ENCODE measurements at places on chromosomes 13 and 19.

GRCh38 chr19:47437500-47437899, 18.2 kb upstream of the MEIS3 start:
- peaks cover 1% of the 10 kb centered on the region for H3K36me3 ChIP-seq
- H3K27me3 ChIP-seq: peaks cover 40% of the 10 kb centered on the region
- no peak for DNase-seq

- H3K4me1 ChIP-seq: no peaks in the 10 kb centered on the region
- H3K36me3 ChIP-seq: no peaks in the 10 kb centered on the region
- H3K27me3 ChIP-seq: no peaks in the 10 kb centered on the region
Observed at GRCh38 chr13:80329250-80329649, 11.7 kb downstream of the SPRY2 start.

GRCh38 chr19:29965492-29965891, 23.5 kb downstream of the URI1 start:
- no peak for DNase-seq
- no peak overlapping the region for H3K27ac ChIP-seq
- H3K4me3 ChIP-seq: no peak overlapping the region
- peaks cover 45% of the 10 kb centered on the region for H3K4me1 ChIP-seq

GRCh38 chr13:114035583-114036531, 62.0 kb upstream of the C13orf46 start:
- no peaks in the 10 kb centered on the region for H3K27me3 ChIP-seq
- peak overlapping the region; percentile 50 for H3K27ac ChIP-seq
- peaks cover 30% of the 10 kb centered on the region for H3K36me3 ChIP-seq
- no peak overlapping the region for H3K4me3 ChIP-seq
- peaks cover 16% of the 10 kb centered on the region for H3K4me1 ChIP-seq

GRCh38 chr13:63481334-63481733, 2065.7 kb upstream of the PCDH20 start:
- H3K4me1 ChIP-seq: no peaks in the 10 kb centered on the region
- H3K4me3 ChIP-seq: no peak overlapping the region
- H3K36me3 ChIP-seq: no peaks in the 10 kb centered on the region
- H3K27ac ChIP-seq: no peak overlapping the region
- H3K27me3 ChIP-seq: no peaks in the 10 kb centered on the region

DNA sequence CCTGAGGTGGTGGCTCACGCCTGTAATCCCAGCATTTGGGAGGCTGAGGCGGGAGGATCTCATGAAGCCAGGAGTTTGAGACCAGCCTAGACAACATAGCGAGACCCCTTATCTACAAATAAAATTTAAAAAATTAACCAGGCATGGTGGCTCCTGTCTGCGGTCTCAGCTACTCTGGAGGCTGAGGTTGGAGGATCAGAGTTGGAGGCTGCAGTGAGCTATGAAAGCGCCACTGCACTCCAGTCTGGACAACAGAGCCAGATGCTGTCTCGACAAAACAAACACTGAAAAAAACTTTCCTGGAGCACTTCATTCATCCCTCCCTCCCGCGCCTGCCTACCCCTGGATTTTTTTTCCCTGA, 665 bp upstream of the ATG4D start:
- H3K36me3 ChIP-seq: peaks cover 2% of the 10 kb centered on the region
- peak overlapping the region; percentile 81 for H3K27ac ChIP-seq
- peak overlapping the region; percentile 84 for H3K4me3 ChIP-seq
- no peak for DNase-seq
- H3K4me1 ChIP-seq: peaks cover 5% of the 10 kb centered on the region

DNA sequence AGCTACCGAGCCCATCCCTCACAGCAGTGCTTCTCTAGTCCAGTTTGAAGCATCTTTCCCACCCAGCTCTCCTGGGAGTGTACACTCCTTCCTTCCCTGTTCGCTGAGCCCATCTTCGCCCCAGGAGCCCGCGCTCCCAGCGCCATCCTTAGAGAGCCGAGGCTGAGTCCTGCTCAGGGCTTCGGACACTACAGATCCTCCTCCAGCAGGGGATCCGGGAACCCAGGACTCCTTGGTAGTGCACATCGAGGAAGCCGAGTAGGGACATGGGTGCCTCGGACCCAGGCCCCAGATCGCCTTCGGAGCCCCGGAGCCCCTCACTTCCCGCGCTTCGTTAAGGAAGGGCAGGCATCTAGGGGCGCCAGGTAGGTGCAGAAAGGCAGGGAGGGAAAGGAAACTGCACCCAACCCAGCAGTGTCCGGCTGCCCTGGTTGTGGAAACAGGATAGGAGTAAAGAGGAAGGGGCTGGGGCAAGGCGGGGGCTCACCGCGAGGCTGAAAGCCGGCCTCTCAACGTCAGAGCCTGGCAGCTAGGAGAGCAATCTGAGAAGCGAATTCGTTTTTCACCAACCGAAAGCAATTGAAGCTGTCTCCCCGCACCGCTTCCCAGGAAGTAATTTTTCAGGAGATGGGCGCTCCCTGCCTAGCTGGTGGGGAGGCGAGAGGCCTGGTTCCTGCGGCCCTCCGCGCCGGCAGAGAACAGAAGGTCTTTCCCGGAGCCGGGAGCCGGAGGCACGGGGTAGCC, 1.0 kb downstream of the PDX1 start:
- peak overlapping the region; percentile 73 for H3K4me3 ChIP-seq
- H3K36me3 ChIP-seq: peaks cover 6% of the 10 kb centered on the region
- H3K4me1 ChIP-seq: peaks cover 22% of the 10 kb centered on the region
- H3K27ac ChIP-seq: peak overlapping the region; percentile 41
- DNase-seq: no peak
- peaks cover 33% of the 10 kb centered on the region for H3K27me3 ChIP-seq

- no peak overlapping the region for H3K4me3 ChIP-seq
- no peaks in the 10 kb centered on the region for H3K36me3 ChIP-seq
- DNase-seq: no peak
- H3K27ac ChIP-seq: no peak overlapping the region
- H3K27me3 ChIP-seq: no peaks in the 10 kb centered on the region
Observed at GRCh38 chr19:55959996-55960675, 12.5 kb downstream of the NLRP8 start.

DNA sequence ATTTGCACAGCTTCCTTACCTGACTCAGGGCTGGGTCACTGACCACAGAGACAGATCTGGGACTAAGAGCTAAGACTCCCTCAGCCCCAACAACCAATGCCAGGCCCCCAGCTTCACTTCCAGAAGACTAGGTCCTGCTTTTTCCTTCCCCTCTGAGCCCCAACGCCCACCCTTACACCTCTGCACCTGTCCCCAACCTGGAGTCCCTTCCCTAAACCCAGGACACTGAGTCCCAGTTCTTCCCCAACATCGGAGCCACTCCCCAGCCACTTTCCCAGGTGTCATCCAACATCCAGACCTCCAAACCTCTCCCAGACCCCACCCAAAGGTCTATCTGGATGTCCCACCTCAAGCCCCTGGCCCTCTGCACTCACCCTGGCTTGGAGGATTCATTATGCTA, 2.9 kb downstream of the FCER2 start:
- H3K36me3 ChIP-seq: peaks cover 8% of the 10 kb centered on the region
- H3K4me1 ChIP-seq: peaks cover 59% of the 10 kb centered on the region
- H3K27me3 ChIP-seq: no peaks in the 10 kb centered on the region
- H3K4me3 ChIP-seq: peak overlapping the region; percentile 33
- DNase-seq: no peak

DNA sequence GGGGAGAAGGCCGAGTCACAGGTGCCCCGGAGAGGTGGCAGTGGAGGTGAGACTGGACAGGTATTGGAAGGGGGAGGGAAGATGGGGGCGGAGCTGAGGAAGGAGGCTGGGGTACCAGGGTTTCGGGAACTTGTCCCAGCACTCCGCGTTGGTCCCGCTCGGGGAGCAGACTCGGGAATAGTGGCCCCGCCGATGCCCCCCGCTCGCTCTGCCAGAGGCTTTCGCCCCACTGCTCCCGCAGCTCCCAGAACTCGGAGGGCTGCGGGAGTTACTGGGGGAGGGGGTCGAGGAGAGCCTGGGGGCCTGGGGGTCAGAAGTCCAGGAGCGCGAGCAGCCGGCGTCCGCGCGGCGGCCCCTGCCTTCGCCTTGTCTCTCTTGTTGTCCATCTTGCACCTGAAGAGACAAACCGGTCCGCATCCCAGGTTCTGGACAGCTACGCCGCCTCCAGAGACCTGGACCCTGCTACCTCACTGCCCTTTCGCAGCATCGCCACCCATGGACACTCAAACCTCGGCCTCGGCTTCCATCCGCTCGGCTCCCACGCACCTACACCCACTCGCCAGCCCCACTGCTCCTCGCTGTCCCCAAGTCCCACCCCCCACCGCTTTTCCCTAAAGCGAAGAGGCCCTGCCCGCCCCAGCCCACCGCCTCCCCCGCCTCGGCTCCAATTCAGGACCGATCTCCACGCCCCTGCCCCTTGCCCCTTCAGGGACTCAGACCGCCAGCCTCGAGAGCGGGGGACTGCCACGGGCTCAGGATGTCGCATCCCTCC, 700 bp downstream of the PRR36 start:
- H3K4me1 ChIP-seq: peaks cover 28% of the 10 kb centered on the region
- peaks cover 5% of the 10 kb centered on the region for H3K36me3 ChIP-seq
- DNase-seq: no peak
- no peak overlapping the region for H3K27ac ChIP-seq

GRCh38 chr13:105251293-105251692, 1284.2 kb downstream of the EFNB2 start:
- DNase-seq: no peak
- no peaks in the 10 kb centered on the region for H3K4me1 ChIP-seq
- no peak overlapping the region for H3K27ac ChIP-seq

DNA sequence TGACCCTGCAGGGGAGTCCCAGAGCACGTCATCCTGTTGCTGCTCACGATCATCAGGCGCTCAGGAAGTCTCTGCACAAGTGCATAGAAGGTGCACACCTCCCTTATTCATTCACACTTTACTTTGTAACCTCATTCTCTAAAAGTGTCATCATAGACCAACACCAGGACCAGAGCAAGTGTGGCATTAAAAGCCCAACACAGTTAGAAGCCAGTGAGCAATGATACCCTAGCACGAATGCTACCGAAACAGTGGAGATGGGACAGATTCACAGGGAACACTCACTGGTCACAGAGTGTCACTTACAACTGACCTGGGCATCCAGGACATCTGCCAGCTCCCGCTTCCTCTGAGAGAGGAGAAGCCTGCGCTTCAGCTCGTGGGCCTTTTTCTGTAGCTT, 17.0 kb downstream of the HAUS8 start:
- DNase-seq: no peak
- H3K36me3 ChIP-seq: peaks cover 26% of the 10 kb centered on the region
- H3K4me3 ChIP-seq: no peak overlapping the region
- no peak overlapping the region for H3K27ac ChIP-seq
- H3K4me1 ChIP-seq: no peaks in the 10 kb centered on the region

- H3K27ac ChIP-seq: no peak overlapping the region
- DNase-seq: no peak
Observed at GRCh38 chr19:28968721-28969120, 244.2 kb downstream of the UQCRFS1 start.

GRCh38 chr13:33624740-33625139, 193.2 kb upstream of the RFC3 start:
- H3K27ac ChIP-seq: no peak overlapping the region
- no peak overlapping the region for H3K4me3 ChIP-seq
- H3K4me1 ChIP-seq: no peaks in the 10 kb centered on the region
- H3K36me3 ChIP-seq: no peaks in the 10 kb centered on the region
- no peaks in the 10 kb centered on the region for H3K27me3 ChIP-seq

- H3K36me3 ChIP-seq: no peaks in the 10 kb centered on the region
- no peak overlapping the region for H3K4me3 ChIP-seq
- H3K27me3 ChIP-seq: peaks cover 17% of the 10 kb centered on the region
- no peak overlapping the region for H3K27ac ChIP-seq
- no peak for DNase-seq
- no peaks in the 10 kb centered on the region for H3K4me1 ChIP-seq
Observed at GRCh38 chr13:26839682-26840081, 79.1 kb upstream of the GPR12 start.

GRCh38 chr13:23871616-23872220, 17.5 kb downstream of the MIPEP start:
- no peaks in the 10 kb centered on the region for H3K27me3 ChIP-seq
- no peak overlapping the region for H3K4me3 ChIP-seq
- no peak overlapping the region for H3K27ac ChIP-seq
- DNase-seq: no peak
- peaks cover 10% of the 10 kb centered on the region for H3K36me3 ChIP-seq

GRCh38 chr19:49591731-49592485, 926 bp downstream of the PRR12 start:
- H3K36me3 ChIP-seq: peaks cover 17% of the 10 kb centered on the region
- H3K4me3 ChIP-seq: peak overlapping the region; percentile 71
- H3K27me3 ChIP-seq: no peaks in the 10 kb centered on the region
- peak; percentile 33 for DNase-seq
- H3K4me1 ChIP-seq: peaks cover 25% of the 10 kb centered on the region

DNA sequence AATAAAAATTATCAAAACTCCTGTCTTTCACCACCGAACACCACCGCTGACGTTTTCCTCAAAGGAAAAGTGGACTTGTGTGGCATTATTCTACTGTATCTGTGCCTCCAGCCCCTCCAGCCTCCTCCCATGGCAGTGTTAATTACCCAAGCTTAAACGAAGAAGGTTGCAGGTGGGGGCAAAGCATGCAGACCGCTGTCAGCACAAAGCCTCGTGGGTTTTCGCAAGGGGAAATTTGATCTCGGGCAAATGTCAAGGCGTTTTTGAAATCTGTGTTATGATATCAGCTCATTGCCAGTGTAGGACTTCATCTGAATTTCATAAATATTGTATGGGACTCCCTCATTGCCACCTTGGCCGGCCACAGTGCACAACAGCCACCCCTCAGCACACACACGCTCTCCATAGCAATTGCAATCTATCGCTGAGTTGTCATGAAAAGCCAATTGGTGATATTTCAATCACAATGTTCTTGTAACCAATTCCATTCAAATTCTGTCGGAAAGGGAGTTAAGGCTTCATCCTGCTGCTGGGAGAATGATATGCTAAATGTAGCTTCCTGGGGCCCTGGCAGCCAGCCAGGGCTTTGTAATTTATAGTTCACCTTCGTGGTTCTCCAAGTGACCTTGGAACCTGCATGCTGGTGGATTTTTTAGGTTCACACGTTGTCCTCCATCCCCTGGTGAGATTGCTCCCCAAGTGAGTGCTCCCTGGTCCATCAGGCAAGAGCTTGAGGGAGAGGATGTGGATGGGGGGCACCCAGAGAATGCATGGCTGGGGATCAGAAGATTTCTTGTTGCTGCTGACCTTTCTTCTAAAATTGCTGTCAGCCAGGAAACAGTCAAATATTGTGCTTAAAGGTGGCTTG, 16.6 kb downstream of the CHST8 start:
- H3K36me3 ChIP-seq: no peaks in the 10 kb centered on the region
- no peaks in the 10 kb centered on the region for H3K4me1 ChIP-seq
- H3K4me3 ChIP-seq: no peak overlapping the region
- DNase-seq: no peak
- H3K27me3 ChIP-seq: no peaks in the 10 kb centered on the region
- H3K27ac ChIP-seq: no peak overlapping the region

DNA sequence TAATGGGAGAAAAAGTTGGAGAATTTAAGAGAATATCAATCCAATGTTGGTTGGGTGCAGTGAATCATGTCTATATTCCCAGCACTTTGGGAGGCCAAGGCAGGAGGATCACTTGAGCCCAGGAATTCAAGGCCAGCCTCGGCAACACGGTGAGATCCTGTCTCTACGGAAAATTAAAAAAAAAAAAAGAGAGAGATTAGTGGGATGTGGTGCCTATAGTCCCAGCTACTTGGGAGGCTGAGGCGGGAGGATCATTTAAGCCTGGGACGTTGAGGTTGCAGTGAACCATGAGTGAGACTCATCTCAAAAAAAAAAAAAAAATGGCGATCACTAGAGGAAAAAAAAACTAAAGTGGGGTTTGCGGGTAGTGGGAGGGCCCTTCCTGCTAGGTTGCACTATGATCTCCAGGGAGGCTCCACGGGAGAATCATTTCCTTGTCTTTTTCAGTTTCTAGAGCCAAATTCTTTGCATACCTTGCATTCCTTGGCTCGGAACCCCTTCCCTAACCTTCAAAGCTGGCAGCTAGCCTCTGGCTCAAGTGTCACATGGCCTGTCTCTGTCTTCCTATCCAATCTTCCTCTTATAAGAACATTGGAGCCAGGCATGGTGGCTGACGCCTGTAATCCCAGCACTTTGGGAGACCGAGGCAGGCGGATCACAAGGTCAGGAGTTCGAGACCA, 5.8 kb upstream of the ERCC2 start:
- H3K4me1 ChIP-seq: no peaks in the 10 kb centered on the region
- peaks cover 4% of the 10 kb centered on the region for H3K27me3 ChIP-seq
- no peak overlapping the region for H3K27ac ChIP-seq
- no peak overlapping the region for H3K4me3 ChIP-seq
- DNase-seq: no peak

Data from memory B cell (primary cell).